Left kidney (tissue), 8 donors: ENCODE measurements at places on chromosomes 7 and 10. TPM values are rescaled to one million over a fixed set of nuclear protein-coding genes. Genes with fewer than 3 reads are reported as not detected.

GRCh38 chr10:123252779-123253178 lies 98.6 kb downstream of the BUB3 start:
- no peak for DNase-seq

Gene DMBT1
- polyA plus RNA-seq = 0.05 TPM

Gene BBS9
- 16.3 TPM for polyA plus RNA-seq

GRCh38 chr10:59372543-59372942 lies 10.2 kb upstream of the FAM13C start:
- no peak for DNase-seq

DNA sequence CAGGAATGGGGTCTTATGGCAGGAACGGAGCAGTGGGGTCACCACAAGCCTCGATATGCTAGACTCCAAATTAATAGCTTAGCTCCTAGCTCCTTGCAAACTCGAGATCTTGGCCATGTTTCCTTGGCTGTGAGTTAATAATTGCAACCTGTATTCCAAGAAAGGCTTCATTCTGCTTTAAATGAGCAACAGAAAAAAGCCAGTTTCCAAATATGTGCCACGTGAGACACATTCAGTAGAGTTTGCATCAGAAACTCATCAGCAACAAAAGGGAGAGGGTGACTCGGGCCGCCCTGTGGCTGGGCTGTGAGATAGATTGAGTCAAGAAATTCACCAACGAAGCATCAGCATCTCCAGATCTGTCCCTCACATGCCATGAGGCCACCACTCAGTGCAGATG lies 112.0 kb downstream of the NPTX2 start:
- no peak for DNase-seq

DNA sequence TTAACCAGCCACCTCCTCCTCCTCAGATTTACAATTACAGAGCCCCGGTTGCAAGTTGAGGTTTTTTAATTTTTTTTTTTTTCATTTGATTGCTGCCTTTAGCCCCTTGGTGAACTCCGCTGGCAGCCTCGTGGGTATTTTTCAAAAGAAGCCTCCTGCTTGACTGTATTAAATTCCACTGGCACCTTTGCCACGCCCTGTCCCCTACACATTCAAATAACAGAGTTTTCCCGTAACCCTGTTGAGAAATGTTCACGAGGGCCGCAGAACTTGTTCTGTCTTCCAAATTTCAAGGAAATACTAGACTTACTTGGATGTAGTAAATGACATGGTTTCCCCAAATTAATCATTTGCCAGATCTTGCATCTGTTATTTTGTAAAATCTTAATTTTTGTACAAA lies 167.0 kb downstream of the ARID5B start:
- DNase-seq = no peak

- peak; percentile 28 for DNase-seq
Measured at GRCh38 chr7:39321909-39322498, 244.2 kb upstream of the YAE1 start.

DNA sequence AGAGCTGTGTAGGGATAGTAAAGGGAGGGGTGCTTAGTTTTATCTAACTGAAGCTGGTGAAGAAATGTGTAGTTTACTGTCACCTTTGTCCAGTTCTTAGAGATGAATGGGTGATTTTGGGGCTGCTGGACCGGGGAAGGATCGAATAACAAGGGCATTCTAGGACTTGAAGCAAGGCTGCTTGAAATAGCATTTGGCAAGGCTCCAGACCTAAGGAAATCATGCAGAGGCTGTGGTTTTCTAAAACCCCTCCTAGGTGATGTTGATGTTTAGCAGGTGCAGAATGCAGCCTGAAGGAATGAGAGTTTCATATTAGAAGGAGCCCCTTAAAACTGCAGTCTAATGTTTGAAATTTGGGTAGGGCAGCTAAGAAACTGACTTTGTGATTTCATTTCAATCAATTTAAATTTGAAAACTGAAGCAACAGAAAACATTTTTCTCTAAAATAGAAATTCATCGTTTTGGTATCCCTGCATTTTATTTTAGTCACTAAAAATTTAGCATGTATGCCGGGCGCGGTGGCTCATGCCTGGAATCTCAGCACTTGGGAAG lies 68.5 kb downstream of the TET1 start:
- peak; percentile 33 for DNase-seq

Gene XRCC2
- polyA plus RNA-seq = 14.9 TPM

Gene HOXA6
- 26.5 TPM for polyA plus RNA-seq

GRCh38 chr10:58350023-58350422 lies 15.2 kb downstream of the UBE2D1 start:
- DNase-seq = no peak

- DNase-seq = no peak
Measured at GRCh38 chr7:113204415-113204814, 86.1 kb upstream of the SMIM30 start.

DNA sequence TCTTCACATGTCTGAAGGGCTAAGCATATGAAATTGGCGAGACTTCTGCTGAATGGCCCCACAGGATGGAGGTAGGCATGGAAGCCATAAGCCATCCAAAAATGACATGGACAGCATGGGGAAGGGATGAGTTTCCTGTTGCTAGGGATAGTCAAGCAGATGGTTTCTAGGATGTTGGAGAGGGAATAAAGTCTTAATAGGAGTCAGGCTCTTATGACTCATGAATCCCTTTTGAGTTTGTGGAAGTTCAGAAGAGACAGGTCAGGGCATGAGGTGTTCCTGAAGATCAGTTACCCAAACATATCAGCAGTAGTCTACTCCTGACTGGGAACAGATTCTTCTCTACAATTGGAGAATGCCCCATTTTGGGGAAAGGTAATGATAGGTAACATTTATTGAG lies 243.9 kb downstream of the REEP3 start:
- no peak for DNase-seq

DNA sequence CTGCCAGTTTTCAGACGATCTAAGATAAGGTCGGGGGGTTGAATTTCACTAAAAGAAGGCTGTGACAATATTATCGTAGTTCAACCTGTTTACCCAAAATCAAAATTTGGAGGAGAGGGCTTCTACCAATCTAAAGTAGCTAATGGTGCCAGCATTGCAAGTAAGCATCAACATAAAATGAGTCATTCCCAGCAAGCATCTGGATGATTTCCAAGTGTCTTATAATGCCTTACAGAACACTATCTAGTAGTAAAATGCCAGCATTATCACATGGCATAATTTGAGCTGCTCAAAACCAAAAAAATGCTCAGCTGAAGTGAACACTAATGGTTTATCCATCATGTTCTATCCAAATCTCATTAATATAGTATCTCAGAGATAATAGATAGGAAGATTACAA lies 1193.9 kb downstream of the DNAJB9 start:
- DNase-seq = no peak

- no peak for DNase-seq
Measured at GRCh38 chr7:40758590-40758989, 623.8 kb downstream of the SUGCT start.

GRCh38 chr7:111229181-111229740 lies 138.3 kb downstream of the LRRN3 start:
- no peak for DNase-seq

DNA sequence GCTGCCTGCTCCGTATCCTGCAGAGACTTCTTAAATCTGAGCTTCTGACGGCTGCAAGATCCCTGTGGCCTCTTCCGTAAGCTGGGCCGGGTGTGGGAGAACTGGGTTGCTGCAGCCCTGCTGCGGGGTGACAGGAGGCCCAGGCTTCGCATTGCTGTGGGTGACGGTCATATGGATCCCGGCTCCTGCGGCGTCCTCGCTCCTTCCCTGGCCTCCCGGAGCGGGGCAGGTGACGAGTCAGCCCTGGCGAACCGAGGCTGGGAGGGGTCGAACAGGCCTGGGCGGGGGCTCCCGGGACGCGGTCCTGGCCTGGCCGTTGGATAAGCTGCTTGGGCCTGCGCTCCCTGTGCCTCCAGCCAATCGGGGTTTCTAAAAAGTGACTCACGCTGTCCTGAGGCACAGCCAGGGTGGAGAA lies 7.8 kb upstream of the UBE2D1 start:
- DNase-seq = no peak

Gene ACHE
- 2.7 TPM for polyA plus RNA-seq

DNA sequence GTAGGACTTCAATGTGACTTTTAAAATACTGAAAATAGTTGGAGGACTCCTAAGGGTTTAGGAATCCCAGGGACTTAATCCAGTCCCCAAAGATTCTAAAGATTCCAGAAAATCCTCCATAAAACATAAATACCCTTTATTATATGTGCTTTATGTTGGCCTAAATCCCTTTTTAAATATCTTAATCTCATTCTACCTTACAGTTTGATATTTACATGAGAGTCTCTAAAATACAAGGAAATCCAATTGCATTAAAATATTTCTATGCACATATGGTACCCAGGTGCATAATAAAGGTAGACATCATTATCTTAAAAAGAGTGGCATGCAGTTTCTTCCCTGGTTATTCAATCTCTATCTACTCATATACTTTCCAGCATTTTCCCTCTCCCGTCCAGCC lies 51.8 kb downstream of the BPGM start:
- no peak for DNase-seq

Gene AGBL3
- 17.1 TPM for polyA plus RNA-seq

GRCh38 chr7:47816647-47817046 lies 131.6 kb downstream of the PKD1L1 start:
- no peak for DNase-seq

DNA sequence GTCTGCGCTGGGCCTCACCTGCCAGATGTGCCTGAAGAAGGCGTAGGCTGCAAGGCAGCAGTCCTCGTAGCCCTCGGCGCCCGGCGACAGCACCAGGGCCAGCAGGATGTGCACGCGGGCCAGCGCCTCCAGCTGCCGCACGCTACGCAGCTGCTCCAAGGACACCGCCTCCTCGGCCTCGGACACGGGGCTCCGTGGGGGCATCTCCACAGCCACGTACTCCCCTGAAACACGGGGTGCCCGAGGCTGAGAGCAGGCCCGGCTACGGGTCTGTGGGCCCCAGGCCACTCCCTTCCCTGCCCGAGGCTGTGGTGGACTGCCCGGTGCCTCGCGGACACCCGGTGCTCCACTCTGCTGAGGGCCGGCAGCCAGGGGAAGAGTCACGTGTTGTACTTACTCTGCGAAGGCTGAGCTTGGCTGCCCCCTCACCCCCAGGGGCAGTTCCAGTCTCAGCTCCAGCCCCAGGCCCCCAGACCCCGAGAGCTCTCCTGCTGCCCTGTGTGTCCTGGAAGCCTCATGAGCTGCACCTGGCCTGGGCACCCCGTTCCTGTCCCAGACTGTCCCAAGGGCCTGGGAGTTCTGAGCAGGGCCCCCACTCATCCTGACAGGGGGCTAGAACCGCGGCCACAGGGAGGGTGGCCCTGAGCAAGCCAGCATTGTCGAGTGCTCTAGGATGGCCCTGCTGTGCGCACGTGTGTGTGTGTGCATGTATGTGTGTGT lies 62.8 kb downstream of the CFAP46 start:
- no peak for DNase-seq

- no peak for DNase-seq
Measured at GRCh38 chr10:100968863-100969186, 479 bp upstream of the SEMA4G start.

DNA sequence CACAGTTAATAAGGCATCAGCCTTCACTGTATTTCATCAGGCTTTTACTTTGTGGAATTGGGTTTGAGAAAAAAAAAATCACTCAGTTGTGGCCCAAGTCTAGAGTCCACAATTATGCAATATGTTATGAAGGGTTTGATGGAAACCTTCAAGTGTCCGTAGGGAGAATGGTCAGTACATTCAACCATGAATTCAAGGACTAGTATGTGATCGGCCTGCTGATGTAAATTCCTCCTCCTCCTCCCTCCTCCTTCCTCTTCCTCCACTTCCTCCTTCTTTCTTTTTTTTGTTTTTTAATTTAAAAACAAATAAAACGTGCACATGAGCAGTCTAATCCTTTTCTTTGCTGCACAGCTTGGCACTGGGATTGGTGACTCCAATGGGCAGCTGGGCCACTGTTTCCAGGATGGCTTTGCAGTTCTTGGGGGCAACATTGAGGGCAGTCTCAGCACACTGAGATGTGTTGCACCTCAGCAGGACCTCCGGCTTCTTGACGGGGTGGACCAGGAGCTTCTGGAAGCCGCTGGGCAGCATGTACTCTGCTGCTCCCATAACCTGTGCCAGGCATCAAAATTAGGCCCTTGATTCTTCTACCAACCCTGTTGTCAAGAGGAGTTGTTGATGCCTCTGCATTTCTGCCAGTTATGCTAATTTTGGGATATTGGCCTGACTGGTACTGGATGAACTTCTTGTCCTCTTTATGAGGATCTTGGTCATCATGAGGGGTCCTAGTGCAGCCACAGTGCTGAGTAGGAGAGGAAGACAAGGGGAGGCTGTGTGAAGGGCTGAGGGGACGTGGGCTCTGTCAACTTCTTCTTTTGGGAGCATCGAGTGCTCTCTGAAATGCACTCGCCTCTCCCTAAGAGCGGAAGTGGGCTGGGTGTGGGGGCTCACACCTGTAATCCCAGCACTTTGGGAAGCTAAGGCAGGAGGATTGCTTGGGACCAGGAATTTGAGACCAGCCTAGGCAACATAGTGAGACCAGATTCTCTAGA lies 9.3 kb upstream of the IL2RA start:
- no peak for DNase-seq

GRCh38 chr7:117383046-117383445 lies 44.2 kb downstream of the ASZ1 start:
- no peak for DNase-seq

Gene BLNK
- 53.6 TPM for polyA plus RNA-seq

GRCh38 chr7:101717628-101718357 lies 88.7 kb upstream of the MYL10 start:
- no peak for DNase-seq

GRCh38 chr10:104589871-104590270 lies 51.2 kb upstream of the SORCS3 start:
- no peak for DNase-seq

Gene FEZF1
- polyA plus RNA-seq = not detected

DNA sequence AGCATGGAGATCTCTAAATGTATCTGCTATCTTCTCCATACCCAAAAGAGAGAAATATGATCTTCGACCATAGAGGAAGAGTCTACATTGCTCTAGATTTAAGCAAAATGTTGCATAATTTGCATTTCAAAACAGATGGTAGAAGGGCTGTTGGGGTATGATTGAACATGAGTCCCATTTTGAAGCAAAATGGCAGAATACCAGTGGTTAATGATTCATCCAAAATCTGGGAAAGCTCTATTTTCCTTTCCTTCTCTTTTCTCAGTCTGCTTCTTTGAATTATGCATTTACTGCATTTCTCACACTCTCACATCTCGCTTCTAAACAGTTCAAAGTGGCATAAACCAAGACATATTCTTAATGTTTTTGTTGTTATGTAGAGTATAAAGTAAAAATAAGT lies 178.5 kb downstream of the MACC1 start:
- DNase-seq = no peak

Gene CLCN1
- 0.35 TPM for polyA plus RNA-seq

Gene HILPDA
- 25.5 TPM for polyA plus RNA-seq

GRCh38 chr7:43648473-43649406 lies 65.8 kb downstream of the STK17A start:
- no peak for DNase-seq

- DNase-seq = no peak
Measured at GRCh38 chr7:104656467-104656866, 328.1 kb downstream of the LHFPL3 start.

GRCh38 chr10:133275684-133276092 lies 980 bp downstream of the ADAM8 start:
- no peak for DNase-seq

GRCh38 chr10:78972160-78972946 lies 96.4 kb upstream of the ZMIZ1 start:
- peak; percentile 33 for DNase-seq

Gene PILRA
- 12.6 TPM for polyA plus RNA-seq

GRCh38 chr7:42238709-42239366 lies 1.8 kb upstream of the GLI3 start:
- no peak for DNase-seq

- DNase-seq = no peak
Measured at GRCh38 chr10:12808014-12808613, 193.4 kb downstream of the CCDC3 start.

GRCh38 chr10:35480142-35480541 lies 125.0 kb upstream of the GJD4 start:
- DNase-seq = peak; percentile 53

- no peak for DNase-seq
Measured at GRCh38 chr7:28858206-28858605, 99.9 kb downstream of the TRIL start.
